Kidney (tissue), 22 donors: ENCODE measurements at places on chromosomes 7 and 10. TPM values are rescaled to one million over a fixed set of nuclear protein-coding genes. Genes with fewer than 3 reads are reported as not detected.

DNA sequence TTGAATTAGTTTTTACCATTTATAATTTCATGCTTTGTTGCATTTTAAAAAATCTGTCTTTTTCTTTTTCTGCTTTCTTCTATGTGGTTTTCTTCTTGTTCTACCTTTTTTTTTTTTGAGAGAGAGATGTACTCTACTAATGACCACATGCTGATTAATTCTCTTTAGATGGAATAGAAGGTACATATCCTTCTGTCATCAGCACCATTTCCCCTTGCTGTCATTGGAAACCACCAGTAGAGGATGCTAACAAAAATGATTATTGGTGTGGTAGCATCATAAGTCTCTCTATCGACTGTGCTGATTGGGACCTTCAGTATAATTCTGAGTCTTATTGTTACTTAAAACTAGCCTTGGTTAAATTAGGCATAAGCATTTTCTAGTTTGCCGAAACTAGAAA lies 3.6 kb downstream of the ZEB1 start:
- DNase-seq, result no peak

PLCE1 gene
- total RNA-seq, result 8.7 TPM

CCL26 gene
- total RNA-seq, result 0.88 TPM

- DNase-seq, result no peak
These were observed 16.1 kb downstream of the CCDC186 start for GRCh38 chr10:114157912-114158311.

DNA sequence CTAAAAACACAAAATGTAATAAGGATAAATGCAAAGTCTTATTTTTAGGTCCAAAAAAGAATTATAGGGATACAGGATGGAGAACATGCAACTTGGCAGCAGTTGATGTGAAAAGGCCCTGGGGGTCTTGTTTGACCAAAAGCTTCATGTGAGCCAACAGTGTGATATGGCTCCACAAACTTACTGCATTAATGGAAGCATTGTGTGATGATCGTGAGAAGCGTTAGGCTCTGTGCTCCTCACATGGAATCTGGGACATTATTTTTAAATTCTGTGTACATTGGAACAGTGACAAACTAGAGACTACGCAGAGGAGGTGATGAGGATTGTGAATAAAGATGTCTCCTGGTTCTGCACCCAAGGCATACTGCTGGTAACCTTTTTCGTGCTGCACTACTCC lies 39.1 kb upstream of the CALD1 start:
- no peak for DNase-seq

DNA sequence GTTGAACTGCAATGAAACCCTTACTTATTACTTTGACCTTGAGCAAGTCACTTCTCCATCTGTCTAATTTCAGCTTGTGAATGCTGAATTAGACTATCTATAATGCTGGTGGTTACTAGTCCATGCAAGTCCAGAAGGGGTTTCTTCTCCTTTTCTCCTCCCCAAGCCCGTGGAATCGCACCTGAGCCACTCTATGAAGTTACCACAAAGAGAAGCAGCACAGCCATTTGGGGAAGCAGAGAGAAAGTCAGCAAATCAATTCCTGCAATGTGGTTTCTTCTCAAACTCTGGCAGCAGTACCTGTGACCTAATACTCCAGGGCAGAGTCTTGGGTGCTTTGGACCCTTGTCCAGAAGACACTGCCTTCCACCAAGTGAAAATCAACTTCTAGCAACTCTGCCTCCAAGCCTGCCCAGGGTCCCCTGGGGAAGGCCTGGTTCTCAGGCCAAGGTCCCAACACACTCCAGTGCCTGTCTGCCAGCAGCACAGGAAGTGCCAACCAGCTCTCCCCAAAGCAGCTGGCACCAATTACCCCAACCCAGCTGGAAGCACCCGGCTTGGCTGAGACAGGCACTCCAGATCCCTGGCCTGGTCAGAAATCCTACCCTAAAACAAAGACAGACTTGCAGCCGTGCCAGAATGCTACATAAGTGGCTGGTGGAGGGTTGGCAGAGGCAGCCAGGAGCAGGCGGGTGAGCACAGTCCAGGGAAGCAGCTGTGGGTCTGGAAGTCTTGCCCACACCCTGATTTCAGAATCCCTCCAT lies 200.3 kb downstream of the LSM5 start:
- no peak for DNase-seq

GRCh38 chr7:80493121-80493849 lies 18.6 kb downstream of the GNAT3 start:
- DNase-seq, result no peak

- no peak for DNase-seq
These were observed 90.7 kb downstream of the MKI67 start for GRCh38 chr10:128035557-128035973.

GRCh38 chr7:23434147-23434917 lies 36.0 kb downstream of the IGF2BP3 start:
- no peak for DNase-seq

FZD1 gene
- total RNA-seq, result 34.8 TPM

C10orf71 gene
- total RNA-seq, result not detected

- DNase-seq, result no peak
These were observed 70.8 kb downstream of the CLIP2 start for GRCh38 chr7:74360008-74360407.

DNA sequence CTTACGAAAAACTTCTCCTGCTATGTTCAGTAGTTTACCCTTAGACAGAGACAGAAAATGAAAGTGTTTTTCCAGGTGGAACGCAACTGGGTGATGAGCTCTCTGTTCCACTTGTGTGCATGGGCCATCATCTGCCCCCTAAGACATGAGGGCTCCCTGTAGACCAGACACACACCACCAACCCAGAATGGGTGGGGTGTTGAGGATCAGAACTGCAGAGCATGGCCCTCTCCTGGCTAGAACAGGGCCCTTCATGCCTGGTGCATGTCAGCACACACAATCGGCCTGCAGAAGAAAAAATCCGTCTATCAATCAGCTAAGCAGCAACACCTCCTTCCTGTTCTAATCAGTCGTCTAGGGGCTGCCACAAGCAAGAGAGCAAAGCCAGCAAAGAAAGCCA lies 186.2 kb upstream of the INHBA start:
- DNase-seq, result no peak

GRCh38 chr7:151735851-151736402 lies 141.0 kb downstream of the PRKAG2 start:
- no peak for DNase-seq

GRCh38 chr7:41188163-41189130 lies 514.4 kb downstream of the INHBA start:
- peak; percentile 14 for DNase-seq

LIPN gene
- total RNA-seq, result 0.41 TPM

ARHGAP21 gene
- 74.3 TPM for total RNA-seq

MLXIPL gene
- 26.2 TPM for total RNA-seq
